ENCODE measurements at places on chromosomes 11 and 22. TPM values are rescaled to one million over a fixed set of nuclear protein-coding genes. Genes with fewer than 3 reads are reported as not detected.

Gene INS
- not detected for total RNA-seq

Gene LINC01488
- not detected for total RNA-seq

Gene CAPN5
- 2.5 TPM for total RNA-seq

Gene AMPD3
- 16.8 TPM for total RNA-seq

Gene MUC6
- not detected for total RNA-seq

Gene RIMBP3C
- 0.34 TPM for total RNA-seq

Gene RASSF7
- 24.6 TPM for total RNA-seq

Gene PSMA1
- 166 TPM for total RNA-seq

Gene OR10D3
- not detected for total RNA-seq

Gene C22orf15
- total RNA-seq = 0.30 TPM

Gene OVOL1
- 0.39 TPM for total RNA-seq

Gene CBL
- 36.1 TPM for total RNA-seq

Gene CHRNA10
- total RNA-seq = 0.82 TPM

Gene RBMXL2
- total RNA-seq = not detected

Gene ISX
- not detected for total RNA-seq

Gene PGA4
- total RNA-seq = not detected

Gene THAP12
- total RNA-seq = 53.1 TPM

- H3K4me3 ChIP-seq = peak overlapping the region; percentile 93
- H3K27me3 ChIP-seq = peaks cover 65% of the 10 kb centered on the region
- H3K4me1 ChIP-seq = peaks cover 13% of the 10 kb centered on the region
- no peak for DNase-seq
These were observed 777 bp upstream of the MICAL3 start for GRCh38 chr22:18024956-18025720.

- H3K27me3 ChIP-seq = no peaks in the 10 kb centered on the region
- no peak overlapping the region for H3K27ac ChIP-seq
- H3K4me3 ChIP-seq = no peak overlapping the region
These were observed 861.8 kb downstream of the LRRC4C start for GRCh38 chr11:40597546-40598113.

DNA sequence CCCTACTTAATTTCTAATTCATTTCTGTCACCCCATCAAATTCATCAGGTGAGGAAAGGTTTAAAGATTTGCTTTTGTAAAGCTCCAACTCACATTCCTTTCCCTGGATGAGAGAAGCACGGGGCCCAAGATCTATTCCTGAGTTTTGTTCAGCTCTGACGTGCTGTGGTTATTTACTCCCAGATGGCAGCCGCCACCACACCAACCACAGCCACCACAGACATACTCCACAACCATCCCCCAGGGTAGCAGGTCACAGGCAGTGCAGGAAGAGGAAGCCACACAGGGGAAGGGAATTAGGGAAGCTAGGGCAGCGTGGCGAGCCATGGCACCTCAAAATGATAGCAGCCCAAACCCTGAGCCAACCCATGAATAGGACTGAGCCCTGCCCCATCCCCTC, 63.5 kb upstream of the CSNK2A3 start:
- no peak overlapping the region for H3K4me3 ChIP-seq
- DNase-seq = no peak
- no peak overlapping the region for H3K27ac ChIP-seq
- peaks cover 68% of the 10 kb centered on the region for H3K27me3 ChIP-seq

DNA sequence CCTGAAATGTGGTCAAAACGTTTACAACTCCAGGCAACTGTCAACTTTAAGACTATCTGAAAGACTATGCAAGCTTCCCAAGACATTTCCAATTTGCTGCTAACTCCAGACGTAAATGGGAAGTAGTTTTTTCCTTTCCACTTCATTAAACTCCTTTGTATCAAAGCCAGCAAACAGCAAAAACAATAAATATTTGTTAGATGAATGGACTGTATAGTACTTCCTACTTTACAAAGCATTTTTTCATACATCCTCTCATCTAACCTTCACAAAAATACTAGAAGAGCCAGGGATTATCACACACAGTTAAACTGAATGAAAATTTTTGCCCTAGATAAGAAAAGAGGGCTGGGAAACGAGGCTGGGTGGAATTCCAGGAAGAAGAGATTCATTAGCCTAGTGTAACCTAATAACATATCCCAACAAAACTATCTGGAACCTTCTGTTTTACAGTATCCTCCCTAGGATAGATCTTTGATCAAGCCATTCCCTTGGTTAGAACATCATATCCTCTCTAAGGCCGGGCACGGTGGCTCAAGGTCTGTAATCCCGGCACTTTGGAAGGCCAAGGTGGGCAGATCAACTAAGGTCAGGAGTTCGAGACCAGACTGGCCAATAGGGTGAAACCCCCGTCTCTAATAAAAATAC, 10.4 kb downstream of the NUP98 start:
- no peaks in the 10 kb centered on the region for H3K27me3 ChIP-seq
- H3K4me1 ChIP-seq = peaks cover 39% of the 10 kb centered on the region
- no peak for DNase-seq
- H3K36me3 ChIP-seq = no peaks in the 10 kb centered on the region
- peak overlapping the region; percentile 59 for H3K4me3 ChIP-seq

DNA sequence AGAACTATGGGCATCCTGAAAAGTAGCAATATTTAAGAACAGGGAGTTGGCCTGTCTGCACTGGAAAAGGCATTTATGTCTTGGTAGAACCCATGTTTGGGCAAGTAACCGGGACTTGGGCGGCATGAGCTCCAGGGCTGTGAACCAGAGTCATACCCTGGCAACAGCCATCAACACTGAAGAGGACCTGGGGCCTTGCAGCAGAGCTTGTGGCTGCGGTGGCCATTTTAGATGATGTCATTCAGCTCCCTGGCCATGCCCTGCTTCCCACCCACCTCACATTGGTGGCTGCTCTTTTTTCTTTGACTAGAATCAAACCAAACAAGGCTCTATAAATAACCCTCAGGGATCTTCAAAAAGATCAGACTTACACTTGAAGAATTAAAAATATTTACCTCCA, 26.6 kb downstream of the EHF start:
- DNase-seq = no peak
- H3K36me3 ChIP-seq = no peaks in the 10 kb centered on the region
- H3K4me1 ChIP-seq = peaks cover 17% of the 10 kb centered on the region

GRCh38 chr11:93585758-93586157, 42.6 kb upstream of the SMCO4 start:
- no peak overlapping the region for H3K4me3 ChIP-seq
- peaks cover 2% of the 10 kb centered on the region for H3K36me3 ChIP-seq
- no peak for DNase-seq
- H3K27me3 ChIP-seq = peaks cover 27% of the 10 kb centered on the region
- no peak overlapping the region for H3K27ac ChIP-seq

- H3K4me3 ChIP-seq = no peak overlapping the region
- DNase-seq = no peak
- peaks cover 54% of the 10 kb centered on the region for H3K27me3 ChIP-seq
- H3K36me3 ChIP-seq = peaks cover 9% of the 10 kb centered on the region
- H3K27ac ChIP-seq = no peak overlapping the region
These were observed 999 bp downstream of the FGF3 start for GRCh38 chr11:69818231-69818602.

GRCh38 chr11:22753416-22753815, 76.2 kb downstream of the SVIP start:
- no peak overlapping the region for H3K27ac ChIP-seq
- peaks cover 7% of the 10 kb centered on the region for H3K27me3 ChIP-seq
- no peaks in the 10 kb centered on the region for H3K4me1 ChIP-seq
- no peak for DNase-seq
- no peaks in the 10 kb centered on the region for H3K36me3 ChIP-seq

- DNase-seq = no peak
- no peak overlapping the region for H3K4me3 ChIP-seq
- peaks cover 3% of the 10 kb centered on the region for H3K4me1 ChIP-seq
- no peak overlapping the region for H3K27ac ChIP-seq
These were observed 47.7 kb downstream of the C11orf91 start for GRCh38 chr11:33652930-33653329.

GRCh38 chr11:25981998-25982397, 349.9 kb upstream of the ANO3 start:
- H3K36me3 ChIP-seq = no peaks in the 10 kb centered on the region
- H3K27ac ChIP-seq = no peak overlapping the region
- no peak for DNase-seq
- H3K4me3 ChIP-seq = no peak overlapping the region

- no peak overlapping the region for H3K4me3 ChIP-seq
- H3K27ac ChIP-seq = peak overlapping the region; percentile 69
- H3K27me3 ChIP-seq = peaks cover 50% of the 10 kb centered on the region
- H3K4me1 ChIP-seq = peaks cover 10% of the 10 kb centered on the region
- no peak for DNase-seq
- H3K36me3 ChIP-seq = no peaks in the 10 kb centered on the region
These were observed 111.4 kb upstream of the TBCEL start for GRCh38 chr11:120912504-120912903.

DNA sequence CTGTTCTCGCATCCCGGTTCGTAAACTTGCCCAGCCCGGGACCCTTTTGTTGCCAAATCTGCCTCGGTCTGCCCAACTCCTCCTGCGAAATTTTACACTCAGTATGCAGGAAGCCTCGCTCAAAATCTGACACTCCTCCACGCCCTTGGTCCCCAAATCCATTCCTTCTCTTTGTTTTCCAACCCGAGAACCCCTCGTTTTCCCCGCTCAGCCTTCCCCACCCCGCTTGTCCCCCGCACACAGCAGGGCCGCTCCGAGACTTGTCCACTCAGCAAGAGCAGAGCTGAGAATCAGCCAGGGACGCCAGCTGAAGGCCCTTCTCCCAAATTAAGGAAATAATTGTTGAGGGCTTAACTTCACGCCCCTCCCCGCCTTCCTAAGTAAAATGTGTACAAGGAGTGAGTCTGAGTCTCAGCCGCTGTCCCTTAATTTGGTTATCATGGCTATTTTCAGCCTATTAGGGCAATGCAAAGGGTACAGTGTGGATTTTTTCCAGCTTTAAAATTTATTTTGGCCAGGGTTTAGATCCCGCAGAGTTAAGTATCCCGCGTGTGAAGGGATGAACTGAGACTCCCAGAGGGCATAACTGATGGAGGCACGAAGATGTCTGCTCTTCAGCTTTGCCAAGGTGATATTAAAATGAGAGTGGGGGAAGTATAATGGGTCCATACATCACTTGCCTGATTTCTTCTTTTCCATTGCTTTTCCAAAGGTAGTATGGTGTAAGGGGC, 581 bp upstream of the FBXO3 start:
- DNase-seq = no peak
- H3K36me3 ChIP-seq = peaks cover 10% of the 10 kb centered on the region
- peak overlapping the region; percentile 97 for H3K4me3 ChIP-seq
- peak overlapping the region; percentile 97 for H3K27ac ChIP-seq

DNA sequence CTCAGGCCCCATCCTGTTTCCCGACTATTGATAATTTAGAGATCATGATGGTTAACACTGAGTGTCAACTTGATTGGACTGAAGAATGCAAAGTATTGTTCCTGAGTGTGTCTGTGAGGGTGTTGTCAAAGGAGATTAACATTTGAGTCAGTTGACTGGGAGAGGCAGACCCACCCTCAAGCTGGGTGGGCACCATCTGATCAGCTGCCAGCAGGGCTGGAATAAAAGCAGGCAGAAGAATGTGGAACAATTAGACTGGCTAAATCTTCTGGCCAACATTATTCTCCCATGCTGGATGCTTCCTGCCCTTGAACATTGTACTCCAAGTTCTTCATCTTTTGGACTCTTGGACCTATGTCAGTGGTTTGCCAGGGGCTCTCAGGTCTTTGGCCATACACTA, 1170.0 kb upstream of the CNTN5 start:
- DNase-seq = no peak
- no peak overlapping the region for H3K4me3 ChIP-seq
- H3K27ac ChIP-seq = no peak overlapping the region
- H3K4me1 ChIP-seq = no peaks in the 10 kb centered on the region
- H3K36me3 ChIP-seq = no peaks in the 10 kb centered on the region

- peaks cover 28% of the 10 kb centered on the region for H3K4me1 ChIP-seq
- H3K27ac ChIP-seq = peak overlapping the region; percentile 91
- no peak for DNase-seq
- H3K36me3 ChIP-seq = peaks cover 12% of the 10 kb centered on the region
- H3K4me3 ChIP-seq = no peak overlapping the region
These were observed 4.4 kb downstream of the IL18BP start for GRCh38 chr11:72002841-72003775.

DNA sequence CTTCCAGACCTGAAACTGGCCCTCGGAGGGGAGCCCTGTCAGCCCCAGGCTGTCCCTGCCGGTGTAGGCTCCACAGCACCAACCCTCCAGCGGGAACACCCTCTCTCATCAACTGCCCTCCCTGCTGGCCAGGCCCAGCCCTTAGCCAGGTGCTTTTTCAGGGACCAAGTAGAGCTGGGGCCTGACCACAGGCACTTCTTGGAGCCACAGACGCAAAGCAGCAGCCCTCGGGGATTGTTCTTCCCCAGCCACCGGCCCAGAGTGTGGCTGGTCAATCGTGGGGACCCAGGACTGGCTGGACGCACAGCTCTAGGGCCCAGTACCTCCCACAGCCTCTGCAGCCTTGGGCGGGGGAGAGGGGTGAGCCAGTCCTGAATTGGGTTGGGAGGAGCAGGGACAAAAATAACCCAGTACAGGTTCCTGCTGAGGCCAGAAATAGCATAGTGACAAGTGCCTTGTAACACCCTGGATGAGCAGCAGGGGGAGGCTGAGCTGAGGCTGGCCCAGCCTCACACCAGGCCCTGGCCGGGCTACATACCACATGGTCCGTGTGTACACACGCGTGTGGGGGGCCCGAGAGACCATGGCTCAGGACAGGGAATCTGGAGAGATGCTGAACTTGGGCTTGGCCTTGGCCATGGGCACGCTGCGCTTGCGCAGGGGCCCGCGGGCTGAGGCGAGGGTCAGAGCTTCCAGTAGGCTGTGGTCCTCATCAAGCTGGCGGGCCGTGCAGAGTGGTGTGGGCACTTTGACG, 2.0 kb downstream of the KCNJ11 start:
- DNase-seq = no peak
- H3K27ac ChIP-seq = no peak overlapping the region
- peaks cover 4% of the 10 kb centered on the region for H3K27me3 ChIP-seq
- peaks cover 11% of the 10 kb centered on the region for H3K4me1 ChIP-seq
- H3K4me3 ChIP-seq = no peak overlapping the region

- H3K27ac ChIP-seq = peak overlapping the region; percentile 85
- H3K4me3 ChIP-seq = peak overlapping the region; percentile 43
- no peak for DNase-seq
- peaks cover 22% of the 10 kb centered on the region for H3K4me1 ChIP-seq
These were observed 42.2 kb downstream of the AHNAK start for GRCh38 chr11:62504158-62504973.

GRCh38 chr11:10663990-10664389, 29.6 kb downstream of the IRAG1 start:
- H3K4me1 ChIP-seq = peaks cover 6% of the 10 kb centered on the region
- DNase-seq = no peak
- H3K36me3 ChIP-seq = peaks cover 2% of the 10 kb centered on the region
- H3K27me3 ChIP-seq = peaks cover 28% of the 10 kb centered on the region
- H3K4me3 ChIP-seq = no peak overlapping the region

- H3K4me3 ChIP-seq = no peak overlapping the region
- no peaks in the 10 kb centered on the region for H3K27me3 ChIP-seq
- peaks cover 42% of the 10 kb centered on the region for H3K4me1 ChIP-seq
These were observed 44.3 kb downstream of the THAP12 start for GRCh38 chr11:76336597-76336996.

DNA sequence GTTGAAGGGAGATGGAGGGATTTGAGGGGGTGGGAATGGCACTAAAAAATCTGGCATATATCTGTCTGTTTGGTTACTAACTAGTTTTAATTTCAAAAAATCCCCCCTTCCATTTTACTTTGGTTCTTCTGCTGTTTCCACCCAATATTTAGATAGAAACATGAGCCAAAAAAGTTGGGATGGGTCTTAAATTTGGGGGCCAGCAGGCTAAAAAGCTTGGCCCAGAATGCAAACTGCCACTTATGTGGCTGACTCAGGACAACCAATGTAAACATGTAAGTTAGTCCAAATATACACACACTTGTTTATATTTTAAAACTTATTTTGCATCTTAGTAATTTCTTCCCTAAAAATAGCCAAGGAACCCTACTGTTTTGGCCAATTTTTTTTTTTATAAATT, 35.7 kb downstream of the LGR4 start:
- H3K4me1 ChIP-seq = peaks cover 2% of the 10 kb centered on the region
- H3K4me3 ChIP-seq = no peak overlapping the region

Measured in T-helper 17 cell (primary cell).